Lower lobe of right lung (tissue), 2 donors: ENCODE measurements at places on chromosomes 4 and X. TPM values are rescaled to one million over a fixed set of nuclear protein-coding genes. Genes with fewer than 3 reads are reported as not detected.

The MAGED4B gene
- total RNA-seq: 6.4 TPM

The SRPK3 gene
- total RNA-seq: not detected

- no peak for DNase-seq
- H3K27ac ChIP-seq: no peak overlapping the region
- H3K4me3 ChIP-seq: no peak overlapping the region
- no peaks in the 10 kb centered on the region for H3K36me3 ChIP-seq
Measured at GRCh38 chr4:151983854-151984253, 223.0 kb upstream of the GATB start.

The CYP2U1 gene
- total RNA-seq: 11.0 TPM

- H3K36me3 ChIP-seq: no peaks in the 10 kb centered on the region
- H3K27ac ChIP-seq: no peak overlapping the region
- H3K27me3 ChIP-seq: no peaks in the 10 kb centered on the region
Measured at GRCh38 chr4:54882616-54883015, 224.9 kb downstream of the KIT start.
